ENCODE measurements at places on chromosomes 3 and 15.

- no peak for DNase-seq
Observed at GRCh38 chr15:32818758-32819447, 101.1 kb downstream of the GREM1 start.

DNA sequence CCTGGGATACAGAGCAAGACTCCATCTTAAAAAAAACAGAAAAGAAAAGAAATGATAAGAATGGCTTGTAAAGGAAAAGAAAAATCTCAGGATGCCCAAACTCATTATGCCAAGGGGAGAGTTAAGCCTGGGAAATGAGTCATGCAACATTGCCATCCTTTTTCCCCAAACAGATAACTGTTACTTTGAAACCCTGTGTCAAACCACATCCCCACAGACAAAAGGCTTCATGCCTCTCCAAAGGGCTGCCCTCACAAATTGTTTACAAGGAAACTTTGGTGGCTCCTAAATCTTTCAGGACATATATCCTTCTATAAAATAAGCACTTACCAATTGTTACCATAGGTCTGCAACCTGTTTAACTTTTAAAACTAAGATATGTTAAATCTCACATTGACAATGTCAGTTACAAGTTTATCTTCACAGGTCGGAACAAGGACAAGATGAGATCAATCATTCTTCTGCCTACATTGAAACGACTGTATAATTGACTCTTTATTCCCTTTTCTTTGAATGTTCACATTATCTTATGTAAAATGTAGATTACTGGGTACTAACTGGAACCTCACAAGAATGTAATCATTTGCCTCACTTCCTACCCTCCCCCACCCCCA lies 18.6 kb upstream of the SENP7 start:
- DNase-seq, result peak; percentile 25

DNA sequence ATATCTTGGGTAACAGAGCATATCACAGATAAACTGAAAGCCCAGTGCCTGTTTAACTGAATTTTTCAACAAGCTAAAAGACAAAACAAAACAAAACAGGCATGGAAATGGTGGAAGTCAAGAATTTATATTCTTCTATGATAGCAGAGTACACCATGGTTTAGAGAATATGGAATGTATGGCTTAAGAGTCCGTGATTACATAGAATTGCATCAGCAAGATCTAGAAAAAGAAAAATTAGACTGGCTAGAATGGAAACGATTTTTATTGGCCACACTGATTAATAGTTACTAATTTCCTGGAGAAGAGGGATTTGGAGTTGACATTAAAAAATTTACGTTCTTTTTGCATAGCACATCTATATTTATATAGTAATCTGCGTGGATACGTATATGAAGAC lies 435.2 kb upstream of the DPPA4 start:
- DNase-seq, result no peak

DNA sequence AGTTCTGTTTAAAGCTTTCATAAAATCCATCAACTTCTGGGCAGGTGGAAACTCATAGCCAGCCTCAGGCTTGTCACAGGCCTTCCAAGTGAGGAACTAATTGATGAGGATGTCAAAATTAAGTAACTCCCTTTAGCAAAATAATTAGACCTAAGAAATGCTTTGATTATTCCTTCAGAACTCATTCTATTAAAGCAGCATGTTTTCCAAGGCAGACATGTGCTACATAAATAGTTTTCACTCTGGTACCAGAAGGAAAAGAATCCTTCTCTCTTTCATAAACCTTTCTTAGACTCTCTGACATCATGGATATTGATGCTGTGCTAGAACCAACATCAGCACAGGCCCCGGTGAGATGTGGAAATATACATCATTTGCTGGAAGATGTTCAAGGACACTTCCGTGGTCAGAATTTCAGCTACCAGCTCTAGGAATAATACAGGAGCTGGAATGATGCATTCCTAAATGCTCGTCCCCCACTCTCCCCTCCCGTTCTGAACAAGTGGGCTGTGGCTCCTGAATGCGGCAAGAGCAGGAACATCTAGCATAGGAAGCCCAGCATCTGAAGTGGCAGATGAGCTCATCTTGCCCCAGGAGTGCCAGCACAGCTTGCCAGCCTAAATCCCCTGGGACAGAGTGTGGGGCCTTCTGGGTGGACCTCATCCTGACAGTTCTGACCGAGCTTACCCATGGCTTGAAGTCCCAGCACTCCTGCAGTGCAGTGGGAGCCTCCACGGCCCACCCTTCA lies 82.4 kb downstream of the WWTR1 start:
- no peak for DNase-seq

DNA sequence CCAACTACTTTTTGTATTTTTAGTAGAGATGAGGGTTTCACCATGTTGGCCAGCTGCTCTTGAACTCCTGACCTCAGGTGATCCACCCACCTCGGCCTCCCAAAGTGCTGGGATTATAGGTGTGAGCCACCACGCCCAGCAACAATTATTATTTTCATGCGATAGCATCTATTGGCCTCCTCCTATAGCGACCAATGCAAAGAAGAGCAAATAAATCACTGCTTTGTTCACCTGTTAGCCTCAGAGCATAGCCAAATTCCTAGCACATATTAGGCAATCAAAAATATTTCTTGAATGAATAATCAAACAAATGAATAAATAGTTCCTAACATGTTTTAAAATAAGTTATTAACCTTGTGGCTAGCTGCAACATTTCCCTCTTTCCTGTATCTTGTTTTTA lies 36.8 kb upstream of the TNFSF10 start:
- no peak for DNase-seq

GRCh38 chr3:38805765-38806386 lies 10.1 kb downstream of the SCN10A start:
- DNase-seq, result no peak

DNA sequence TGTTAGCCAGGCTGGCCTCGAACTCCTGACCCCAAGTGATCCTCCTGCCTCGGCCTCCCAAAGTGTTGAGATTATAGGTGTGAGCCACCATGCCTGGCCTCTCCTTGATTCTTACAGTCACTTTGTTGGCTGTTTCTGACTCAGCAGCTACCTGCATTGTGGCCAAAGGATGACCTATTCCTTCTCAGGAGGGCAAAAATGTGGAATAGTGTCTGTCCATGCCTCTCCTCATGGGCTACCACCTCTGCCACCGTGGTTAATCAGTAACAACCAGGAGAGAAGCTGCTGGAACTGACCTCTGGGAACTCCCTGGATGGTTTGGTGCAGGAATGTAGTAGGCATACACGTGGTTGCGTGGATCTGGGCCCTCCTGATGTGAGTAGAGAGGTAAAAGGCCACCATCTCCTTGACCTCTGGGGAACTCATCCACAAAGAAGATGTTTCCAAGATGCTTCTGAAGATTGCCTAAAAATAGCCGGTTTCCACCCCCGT lies 63.3 kb downstream of the FLNB start:
- no peak for DNase-seq

- no peak for DNase-seq
Observed at GRCh38 chr15:42498212-42499068, 3.0 kb downstream of the SNAP23 start.

DNA sequence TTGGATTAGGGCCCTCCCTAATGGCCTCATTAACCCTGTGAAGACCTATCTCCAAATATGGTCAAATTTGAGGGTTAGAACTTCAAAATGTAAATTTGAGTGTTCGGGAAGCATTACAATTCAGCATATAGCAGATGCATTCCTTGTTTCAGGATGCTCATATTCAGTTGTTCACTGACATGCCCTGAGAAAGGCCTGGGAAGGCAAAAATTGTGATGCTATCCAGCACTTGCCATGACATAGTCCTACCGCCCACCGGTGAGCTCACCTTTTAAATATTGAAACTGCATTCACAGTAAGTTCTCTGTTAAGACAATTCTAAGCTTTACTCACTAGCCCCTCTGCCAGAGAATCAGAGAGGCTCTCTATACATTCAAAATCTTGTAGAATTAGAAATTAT lies 300.3 kb upstream of the CCDC54 start:
- no peak for DNase-seq

- no peak for DNase-seq
Observed at GRCh38 chr15:89171136-89172072, 50.0 kb downstream of the RLBP1 start.

- DNase-seq, result no peak
Observed at GRCh38 chr3:135756106-135756668, 209.3 kb upstream of the PPP2R3A start.

GRCh38 chr3:117218641-117219048 lies 509.1 kb downstream of the TUSC7 start:
- DNase-seq, result no peak

DNA sequence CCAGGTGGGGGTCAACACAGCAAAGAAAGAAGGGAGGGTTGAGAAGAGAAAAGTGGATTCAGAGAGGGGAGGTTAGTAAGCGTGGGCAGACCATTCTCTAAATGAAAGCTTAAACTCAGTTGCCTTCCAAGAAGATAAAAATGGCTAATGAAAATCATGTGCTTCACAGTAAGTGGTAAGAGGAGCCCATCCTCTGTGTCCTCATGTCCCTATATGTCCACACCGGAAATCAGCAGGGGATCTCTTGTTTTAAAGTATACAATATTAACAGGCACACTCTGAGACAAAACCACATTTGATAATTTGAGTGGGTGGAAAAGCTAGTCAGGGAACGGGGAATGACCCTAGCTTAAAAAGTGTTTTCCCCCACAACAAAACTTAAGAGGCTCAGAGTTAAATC lies 4.4 kb upstream of the FOXP1 start:
- DNase-seq, result no peak

GRCh38 chr3:14652-15051 lies 181.9 kb upstream of the CHL1 start:
- no peak for DNase-seq

DNA sequence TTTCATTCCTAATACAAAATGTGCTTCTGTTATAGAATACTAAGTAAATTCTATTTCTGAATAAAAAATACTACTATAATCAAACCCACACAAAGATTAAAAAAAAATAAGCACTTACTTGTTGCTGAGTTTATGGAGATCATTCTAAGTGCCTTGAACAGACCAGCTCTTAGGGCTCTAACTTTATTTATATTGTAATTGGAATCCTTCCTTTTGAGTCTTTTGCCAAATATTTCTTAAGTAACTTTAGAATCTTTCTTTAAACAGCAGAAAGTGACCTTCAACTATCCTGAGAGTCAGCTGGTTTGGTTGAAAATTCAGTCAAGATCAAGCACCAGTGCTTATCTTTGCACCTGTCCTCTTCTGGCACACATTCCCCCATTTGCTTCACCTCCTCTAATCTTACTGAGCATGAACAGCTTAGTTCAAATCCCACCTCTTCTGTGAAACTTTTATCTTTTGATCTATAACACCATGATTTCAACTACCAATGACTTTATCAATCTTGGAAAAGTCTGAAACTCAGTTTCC lies 149.3 kb downstream of the VPS13C start:
- DNase-seq, result no peak

- DNase-seq, result no peak
Observed at GRCh38 chr3:172089250-172089649, 49.9 kb downstream of the FNDC3B start.

- no peak for DNase-seq
Observed at GRCh38 chr15:38714309-38715072, 149.9 kb upstream of the RASGRP1 start.

- DNase-seq, result no peak
Observed at GRCh38 chr3:13300546-13301285, 119.4 kb downstream of the NUP210 start.

GRCh38 chr15:31439328-31439727 lies 112.7 kb downstream of the KLF13 start:
- DNase-seq, result peak; percentile 34

DNA sequence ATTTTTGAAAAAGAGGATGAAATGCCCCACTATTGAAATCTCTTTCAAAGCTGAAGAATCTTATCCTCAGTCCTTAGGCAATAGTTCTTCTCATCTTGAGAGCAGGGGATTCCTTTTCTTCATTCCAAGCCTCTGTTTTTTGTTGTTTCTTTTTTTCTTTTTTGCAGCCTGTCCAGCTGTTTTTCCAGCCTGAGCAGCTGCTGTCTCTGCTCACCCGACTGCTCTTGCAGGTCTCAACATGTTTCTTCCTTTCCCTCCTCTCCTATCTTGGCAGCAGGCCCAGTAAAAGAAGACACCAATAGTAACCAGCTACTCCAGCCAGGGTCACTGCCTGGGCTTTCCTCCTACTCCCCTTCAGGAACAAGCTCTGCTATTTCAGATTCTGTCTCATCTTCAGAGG lies 23.8 kb downstream of the MEX3B start:
- no peak for DNase-seq

GRCh38 chr3:109363634-109364033 lies 26.3 kb upstream of the DPPA4 start:
- no peak for DNase-seq

DNA sequence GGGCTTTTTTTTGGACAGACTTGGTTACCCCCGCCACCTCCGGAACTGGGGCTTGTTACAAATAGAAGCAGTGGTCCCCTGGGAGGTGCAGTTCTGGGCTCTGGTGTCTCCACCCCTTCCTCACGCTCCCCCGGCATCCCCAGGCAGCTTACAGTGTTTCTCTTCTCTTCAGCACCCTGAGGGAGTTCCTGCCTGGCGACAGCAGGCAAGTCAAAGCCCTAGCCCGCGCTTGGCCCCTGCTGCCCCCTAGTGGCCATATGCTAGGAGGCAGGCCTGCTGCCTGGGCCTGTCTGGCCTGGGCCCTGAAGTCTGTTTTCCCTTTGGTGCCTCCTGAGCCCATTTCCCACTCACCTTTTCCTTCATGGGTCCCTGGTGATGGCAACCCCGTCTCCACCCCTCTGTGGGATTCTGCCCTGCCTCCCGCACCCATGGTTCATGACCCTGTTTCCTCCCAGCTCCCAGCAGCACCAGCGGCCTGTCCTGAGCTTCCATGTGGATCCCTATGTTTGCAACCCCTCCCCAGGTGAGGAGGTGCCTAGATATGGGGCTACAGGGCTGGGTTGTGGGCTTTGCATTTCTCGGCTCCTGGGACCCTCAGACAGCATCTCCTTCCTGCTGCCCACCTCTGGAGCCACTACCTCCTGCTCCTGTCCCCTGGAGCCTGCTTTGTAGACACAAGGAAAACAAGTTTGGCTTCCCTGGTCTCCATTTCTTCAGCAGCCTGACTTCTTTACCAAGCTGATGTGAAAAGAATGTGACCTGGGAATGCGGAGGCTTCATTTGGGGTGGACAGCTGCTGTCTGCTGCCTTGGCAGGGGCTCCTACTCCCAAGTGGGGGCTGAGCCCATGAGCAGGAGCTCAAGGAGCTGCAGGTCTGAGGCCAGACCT lies 2.2 kb downstream of the SNX22 start:
- DNase-seq, result peak; percentile 87

GRCh38 chr15:96117270-96117669 lies 213.2 kb upstream of the NR2F2 start:
- DNase-seq, result no peak

DNA sequence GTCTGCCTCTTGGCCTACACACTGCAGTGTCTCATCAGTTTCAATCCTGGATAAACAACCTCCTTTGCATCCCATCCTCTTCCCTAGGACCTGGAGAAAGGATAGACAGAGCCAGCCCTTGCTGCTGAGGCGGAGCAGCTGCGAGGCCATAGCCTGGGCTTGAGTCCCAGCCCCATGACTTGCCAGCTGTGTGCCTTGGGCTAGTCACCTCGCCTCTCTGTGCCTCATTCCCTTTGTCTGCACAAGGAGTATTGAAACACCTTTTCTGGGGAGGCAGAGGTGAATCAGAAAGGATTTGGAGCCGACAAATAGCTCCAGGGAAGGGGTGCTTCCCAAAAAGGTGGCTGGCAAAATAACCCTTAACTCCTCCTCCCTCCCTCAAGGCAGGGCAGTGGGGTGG lies 65.0 kb upstream of the SLC6A1 start:
- no peak for DNase-seq

GRCh38 chr3:133659806-133660205 lies 1.9 kb downstream of the TOPBP1 start:
- no peak for DNase-seq

Data from CD4-positive, CD25-positive, alpha-beta regulatory T cell (primary cell).